Stimulated activated CD8-positive, alpha-beta memory T cell treated with anti-CD3 and anti-CD28 coated beads, Interleukin-7, amount 100 ng/mL, for 4 hours (primary cell): ENCODE measurements at places on chromosomes 2 and 18.

DNA sequence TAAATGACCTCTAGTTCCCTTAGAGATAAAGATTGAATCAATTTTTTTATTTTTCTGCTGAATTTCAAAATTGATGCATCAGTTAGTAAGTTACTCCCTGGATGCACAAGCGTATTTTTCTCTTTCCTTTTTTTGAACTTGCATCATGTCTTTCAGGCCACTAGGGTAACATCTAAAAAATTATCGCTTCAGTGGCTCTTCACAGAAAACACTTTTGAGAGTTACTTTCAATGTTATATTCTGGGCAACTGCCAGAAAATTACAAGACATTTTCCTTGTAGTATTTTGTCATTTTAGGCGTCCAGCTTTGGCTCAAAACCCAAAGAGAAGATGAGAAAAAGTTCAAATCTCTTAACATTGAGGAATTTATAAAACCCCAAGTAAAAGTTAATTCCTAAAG, 59.8 kb downstream of the DSEL start:
- DNase-seq = no peak

DNA sequence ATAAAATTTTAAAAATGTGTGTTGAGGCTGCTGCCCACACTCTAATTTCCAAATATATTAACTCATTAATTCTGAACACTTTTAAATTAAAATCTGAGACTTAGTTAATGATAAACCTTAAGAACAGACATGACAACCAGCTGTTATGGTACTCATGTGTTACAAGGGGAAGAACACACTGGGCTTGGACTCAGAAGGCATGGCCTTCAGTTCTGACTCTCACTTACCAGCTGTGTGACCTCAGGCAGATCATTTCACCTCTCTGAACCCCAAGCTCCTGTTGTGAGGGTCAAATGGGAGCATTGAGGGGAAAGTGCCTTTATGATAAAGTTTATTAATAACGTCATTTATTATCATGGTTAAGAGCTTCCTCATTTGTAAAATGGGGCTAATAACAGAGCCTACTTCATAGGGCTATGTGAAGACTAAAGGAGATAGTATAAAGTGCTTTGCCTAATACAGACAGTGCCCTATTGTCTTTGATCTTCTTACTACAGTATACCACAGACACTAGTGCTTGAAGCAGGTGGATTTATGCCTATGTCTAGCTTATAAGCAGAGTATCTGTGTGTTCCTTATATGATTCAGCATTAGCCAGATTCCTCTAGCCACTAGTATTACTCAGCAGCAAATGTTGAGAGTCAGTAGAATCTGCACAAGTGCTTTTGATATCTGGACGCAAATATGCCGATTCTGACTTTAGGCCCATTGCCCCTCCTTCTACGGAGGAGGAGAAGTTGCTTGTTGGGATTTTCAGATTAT, 99.6 kb downstream of the SGPP2 start:
- no peak for DNase-seq

GRCh38 chr2:68936427-68936826, 16.3 kb downstream of the GKN2 start:
- no peak for DNase-seq

DNA sequence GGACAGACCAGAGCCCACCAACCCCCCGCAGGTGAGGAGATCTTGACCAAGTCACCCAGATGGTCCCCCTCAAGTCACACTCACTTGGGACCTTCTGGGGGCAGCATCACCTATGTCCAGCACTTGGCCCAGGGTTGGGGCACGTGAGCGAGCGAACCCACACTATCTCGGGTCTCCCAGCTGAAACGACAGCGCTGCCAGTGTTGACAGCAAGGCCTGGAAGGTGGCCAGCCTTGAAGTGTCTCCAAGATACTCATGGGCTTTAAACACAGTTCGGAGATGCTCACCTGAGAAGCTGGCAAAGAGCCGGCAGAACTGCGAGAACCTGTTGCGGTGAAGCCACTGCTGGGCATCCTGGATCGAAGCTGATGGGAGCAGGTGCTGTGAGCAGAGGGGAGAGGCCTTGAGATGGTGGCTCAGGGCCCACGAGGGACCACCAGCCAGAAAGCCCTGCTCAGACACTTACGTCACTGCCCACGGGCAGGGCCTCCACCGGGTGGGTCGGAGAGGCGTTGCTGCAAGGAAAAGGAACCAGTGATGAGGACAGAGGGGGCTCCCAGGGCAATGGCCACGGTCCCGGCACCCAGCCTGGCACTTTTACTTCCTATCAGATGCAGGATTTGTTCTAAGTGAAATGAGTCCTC, 47.5 kb downstream of the TFCP2L1 start:
- DNase-seq = no peak

DNA sequence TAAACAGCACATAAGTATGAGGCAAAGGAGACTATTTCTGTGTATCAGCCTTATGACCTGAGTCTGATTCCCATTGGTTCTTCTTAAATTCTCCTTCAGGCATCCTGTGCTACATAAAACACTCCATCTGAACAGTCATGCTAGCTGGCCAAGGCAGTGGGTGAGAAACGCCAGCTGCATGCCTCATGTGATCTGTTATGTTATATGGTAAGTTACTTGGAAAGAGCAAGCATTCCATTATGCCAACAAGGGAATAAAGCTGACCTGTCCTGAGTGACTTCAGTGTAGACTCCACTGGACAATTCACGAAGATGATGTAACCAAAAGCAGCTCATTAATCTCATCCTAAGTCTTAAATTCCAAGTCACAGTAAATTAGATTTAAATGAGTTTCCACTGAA, 216.5 kb upstream of the FN1 start:
- no peak for DNase-seq

- DNase-seq = no peak
Observed at GRCh38 chr2:235551965-235552364, 58.1 kb downstream of the AGAP1 start.

GRCh38 chr18:31624892-31625640, 33.4 kb downstream of the TTR start:
- no peak for DNase-seq

GRCh38 chr18:59387687-59388565, 28.9 kb upstream of the LMAN1 start:
- no peak for DNase-seq

DNA sequence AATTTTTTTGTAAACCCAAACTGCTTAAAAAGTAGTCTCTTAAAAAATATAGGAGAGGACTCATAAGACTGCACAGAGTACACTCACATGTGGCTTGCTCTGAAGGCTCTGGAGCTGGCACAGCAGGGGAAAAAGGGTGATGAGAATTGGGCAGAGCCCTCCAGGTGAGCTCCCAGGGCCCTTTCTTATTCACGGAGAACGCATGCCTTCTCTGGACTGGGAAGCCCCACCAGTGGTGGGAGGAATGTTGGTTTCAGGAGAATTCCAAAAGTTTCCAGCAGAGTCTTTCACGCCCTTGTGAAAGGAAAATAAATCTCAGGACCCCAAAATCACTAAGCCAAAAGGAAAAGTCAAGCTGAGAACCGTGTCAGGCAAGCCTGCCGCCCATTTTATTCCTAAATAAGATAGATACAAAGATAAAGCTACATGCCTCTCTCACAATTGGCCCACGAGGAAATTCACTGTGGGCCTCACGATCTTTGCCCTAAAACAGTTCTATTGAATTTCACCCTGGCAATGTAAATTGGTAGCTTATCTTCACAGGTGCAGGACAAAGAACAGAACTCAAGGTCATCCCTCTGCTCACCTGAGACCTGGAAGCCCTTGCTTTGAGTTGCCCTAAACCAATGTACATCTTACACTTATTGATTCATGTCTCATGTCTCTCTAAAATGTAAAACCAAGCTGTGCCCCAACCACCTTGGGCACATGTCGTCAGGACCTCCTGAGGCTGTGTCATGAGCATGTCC, 15.5 kb upstream of the MC5R start:
- DNase-seq = no peak

- DNase-seq = no peak
Observed at GRCh38 chr2:180191432-180192124, 184.5 kb upstream of the CWC22 start.

DNA sequence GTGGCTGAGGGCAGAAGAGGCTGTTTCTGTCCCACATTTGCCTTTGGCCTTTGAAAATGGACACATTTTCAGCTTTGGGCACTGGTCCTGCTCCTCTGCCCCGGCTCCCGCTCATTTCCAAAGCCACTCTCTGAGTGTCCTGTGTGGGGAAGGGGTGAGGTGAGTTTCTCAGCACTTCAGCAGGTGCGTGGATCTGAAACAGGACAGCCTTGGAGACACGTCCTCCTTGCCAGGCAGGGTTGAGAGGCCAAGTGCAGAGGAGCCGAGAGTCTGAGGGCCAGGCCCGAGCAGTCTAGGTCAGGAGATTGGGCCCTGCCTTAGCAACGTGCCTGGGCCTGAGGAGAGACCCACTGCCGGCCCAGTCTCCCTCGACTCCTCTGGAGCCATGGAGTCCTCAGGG, 21.9 kb upstream of the ALPI start:
- DNase-seq = no peak

- DNase-seq = no peak
Observed at GRCh38 chr2:98294711-98295110, 51.5 kb upstream of the CNGA3 start.

DNA sequence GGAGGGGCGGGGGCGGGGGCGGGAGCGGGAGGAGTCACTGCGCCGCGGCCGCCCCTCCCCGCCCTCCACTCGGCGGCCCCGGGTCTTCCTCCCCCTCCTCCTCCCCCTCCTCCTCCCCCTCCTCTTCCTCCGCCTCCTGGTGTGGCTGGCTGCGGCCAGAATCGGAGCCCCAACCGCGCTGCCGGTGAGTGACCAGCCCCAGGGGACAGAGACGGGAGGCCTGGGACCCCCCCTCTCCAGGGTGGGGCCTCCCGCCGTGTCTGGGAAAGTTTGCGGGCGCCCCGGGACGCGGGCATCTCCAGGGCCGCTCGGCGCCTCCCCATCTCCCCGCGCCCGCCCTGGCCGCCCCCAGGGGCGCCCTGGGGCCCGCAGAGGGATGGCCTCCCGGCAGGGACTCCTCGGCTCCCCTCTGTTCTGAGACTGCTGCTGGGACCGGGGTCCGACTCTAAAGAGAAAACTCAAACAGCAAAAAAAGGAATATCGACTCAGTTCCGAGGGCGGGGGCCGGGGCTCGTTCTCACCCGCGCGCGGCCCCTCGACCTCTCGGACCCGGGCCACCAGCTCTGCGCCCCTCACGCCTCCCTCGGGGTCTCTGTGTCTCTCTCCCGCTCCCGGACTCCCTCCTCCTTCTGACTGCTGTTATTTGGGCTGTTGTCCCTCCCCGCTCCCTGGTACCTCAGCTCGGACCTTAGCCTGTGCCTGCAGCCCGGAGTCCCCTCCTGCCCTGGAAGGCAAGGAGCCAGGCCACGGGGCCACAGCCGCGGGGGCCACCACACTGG, at the start of gene STON1:
TSS of gene STON1 (plus strand) at position 122 of the 779 bp plus-strand sequence. CDS start 50,480 bp downstream, outside the sequence.
- DNase-seq = no peak

GRCh38 chr2:104856086-104856972, 2.4 kb downstream of the POU3F3 start:
- no peak for DNase-seq

DNA sequence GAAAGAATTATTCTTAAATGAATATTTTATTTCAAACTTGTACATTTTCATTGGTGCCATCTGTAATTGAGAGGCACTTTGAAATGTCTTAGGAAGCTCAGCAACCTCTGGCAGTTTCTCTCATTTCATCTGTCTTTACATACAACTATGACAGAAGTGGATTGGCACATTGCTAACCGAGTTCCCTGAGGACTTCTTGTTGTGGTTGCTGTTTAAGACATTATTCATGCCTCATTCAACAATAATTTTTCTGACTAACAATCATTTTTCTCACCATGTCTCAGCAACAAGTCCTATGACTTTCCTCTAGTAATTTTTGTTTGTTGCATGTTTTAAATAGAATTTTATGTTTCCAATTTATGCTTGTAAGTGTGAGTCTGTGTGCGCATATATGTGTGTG, 284.0 kb upstream of the CWC22 start:
- no peak for DNase-seq

DNA sequence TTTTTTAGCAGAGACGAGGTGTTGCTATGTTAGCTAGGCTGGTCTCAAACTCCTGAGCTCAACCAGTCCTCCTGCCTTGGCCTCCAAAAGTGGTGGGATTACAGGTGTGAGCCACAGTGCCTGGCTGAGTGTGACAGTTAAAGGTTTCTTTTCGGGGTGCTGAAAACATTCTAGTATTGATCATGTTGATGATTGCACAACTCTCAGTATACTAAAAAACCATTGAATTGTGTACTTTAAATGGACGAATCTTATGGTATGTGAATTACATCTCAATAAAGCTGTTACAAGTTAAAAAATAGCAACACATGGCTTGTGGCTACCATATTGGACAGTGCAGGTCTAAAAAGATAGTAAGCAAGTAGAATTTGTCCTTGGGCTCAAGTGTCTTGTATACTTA, 22.3 kb downstream of the PAPOLG start:
- no peak for DNase-seq
